ENCODE measurements at places on chromosomes 5 and 9.

GRCh38 chr5:14263113-14263512 lies 120.0 kb downstream of the TRIO start:
- no peak for DNase-seq

DNA sequence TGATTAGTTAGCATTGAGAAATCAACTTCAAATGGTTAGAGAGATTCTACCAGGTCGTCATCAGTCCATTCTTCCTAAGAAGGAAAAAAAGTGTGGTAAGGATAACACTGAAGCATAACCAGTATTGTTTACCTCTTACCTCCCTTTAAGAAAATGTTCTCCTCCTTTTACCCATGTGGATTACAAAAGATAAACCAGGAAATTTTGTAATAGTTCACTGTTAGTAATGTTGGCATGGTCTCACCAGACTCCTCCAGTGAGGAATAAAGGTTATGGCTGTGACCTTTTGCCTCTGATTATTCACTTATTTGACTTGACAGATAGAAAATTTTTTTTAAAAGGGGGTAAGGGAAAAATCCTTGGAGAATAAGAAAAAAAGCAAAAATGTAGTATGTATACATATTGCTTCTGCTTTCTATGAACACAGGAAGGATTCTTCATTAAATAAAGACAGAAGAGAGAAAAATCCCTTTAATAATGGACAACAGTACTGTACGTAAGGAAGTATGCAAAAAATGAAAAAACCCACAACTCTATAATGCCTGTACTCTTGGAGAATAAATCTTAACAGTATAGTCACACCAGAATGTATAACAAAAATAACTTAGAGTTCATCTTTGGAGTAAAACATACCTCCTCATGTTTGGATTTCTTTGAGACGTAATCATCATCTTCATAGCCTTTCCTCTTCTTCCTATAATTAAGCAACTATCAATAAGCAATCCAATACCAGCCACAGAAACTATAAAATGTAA lies 18.1 kb downstream of the CCNH start:
- no peak for DNase-seq

DNA sequence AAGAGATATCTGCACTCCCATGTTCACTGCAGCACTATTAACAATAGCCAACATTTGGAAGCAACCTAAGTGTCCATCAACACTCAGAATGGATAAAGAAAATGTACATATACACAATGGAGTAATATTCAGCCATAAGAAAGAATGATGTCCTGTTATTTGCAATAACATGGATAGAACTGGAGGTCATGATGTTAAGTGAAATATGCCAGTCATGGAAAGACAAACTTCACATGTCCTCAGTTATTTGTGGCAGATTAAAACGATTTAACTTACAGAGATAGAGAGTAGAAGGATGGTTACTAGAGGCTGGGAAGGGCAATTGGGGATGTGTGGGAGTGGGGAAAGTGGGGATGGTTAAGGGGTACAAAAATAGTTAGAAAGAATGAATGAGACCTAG lies 110.3 kb upstream of the PCSK5 start:
- no peak for DNase-seq

GRCh38 chr9:113651896-113652295 lies 188.4 kb downstream of the RGS3 start:
- no peak for DNase-seq

DNA sequence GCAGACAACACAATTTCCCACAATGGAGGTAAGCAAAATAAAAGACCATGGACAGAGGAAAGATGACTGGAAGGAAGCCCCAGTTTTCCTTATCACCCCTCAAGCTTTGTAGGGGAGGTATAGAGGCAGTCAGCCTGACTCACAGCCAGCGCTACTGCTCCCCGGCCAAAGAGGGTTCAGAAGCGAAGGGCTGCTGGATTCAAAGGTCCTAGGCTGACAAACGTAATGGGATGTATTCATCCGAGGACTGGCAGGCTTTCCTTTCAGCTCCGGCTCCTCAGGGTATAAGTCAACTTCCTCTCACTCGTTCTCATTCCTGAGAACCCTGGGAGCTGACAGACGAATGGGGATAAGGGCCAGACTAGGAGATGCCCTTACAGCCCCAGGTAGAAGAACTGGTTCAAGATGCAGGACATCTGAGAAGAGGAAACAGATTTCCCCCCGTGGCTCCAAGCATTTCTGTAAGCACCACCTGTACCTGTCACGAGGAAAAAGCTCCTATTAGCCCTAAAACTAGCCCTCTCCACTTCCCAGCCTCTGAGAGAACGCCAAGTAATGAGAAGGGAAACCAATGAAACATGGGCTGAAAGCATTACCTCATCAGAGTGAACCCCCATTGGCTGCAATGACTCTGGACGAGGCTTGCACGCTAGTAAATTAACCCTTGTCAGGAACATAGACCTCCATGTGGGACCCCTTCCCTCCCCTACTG lies 22.1 kb upstream of the FAM13B start:
- no peak for DNase-seq

DNA sequence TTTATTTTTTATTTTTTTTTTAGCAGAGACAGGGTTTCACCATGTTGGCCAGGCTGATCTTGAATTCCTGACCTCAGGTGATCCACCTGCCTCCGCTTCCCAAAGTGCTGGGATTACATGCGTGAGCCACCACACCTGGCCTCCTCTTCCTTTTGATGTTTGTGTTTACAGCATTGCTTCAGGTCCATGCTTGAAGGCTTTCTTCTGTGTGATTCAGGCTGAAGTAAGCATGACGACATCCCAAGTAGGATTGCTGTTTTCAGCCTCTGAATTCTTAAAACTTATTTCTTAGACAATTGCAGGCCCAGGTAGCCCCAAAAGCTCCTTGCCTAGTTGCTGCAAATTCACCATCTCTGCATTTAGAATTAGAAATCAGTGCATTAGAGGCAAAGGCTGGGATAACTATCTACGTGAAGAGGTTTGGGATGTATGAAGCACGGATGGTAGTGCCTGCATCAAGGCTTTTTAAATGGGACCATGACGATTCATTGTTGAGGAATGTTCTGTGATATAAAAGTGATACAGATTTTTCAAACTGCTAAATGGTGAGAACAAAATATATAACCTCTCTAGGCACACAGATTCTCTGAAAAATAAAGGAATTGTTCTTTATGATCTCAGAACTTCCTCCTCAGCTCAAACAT lies 3.0 kb upstream of the ETF1 start:
- no peak for DNase-seq

Measured in activated naive CD4-positive, alpha-beta T cell (primary cell).